Neuronal stem cell (in vitro differentiated cells): ENCODE measurements at places on chromosomes 5 and 9.

DNA sequence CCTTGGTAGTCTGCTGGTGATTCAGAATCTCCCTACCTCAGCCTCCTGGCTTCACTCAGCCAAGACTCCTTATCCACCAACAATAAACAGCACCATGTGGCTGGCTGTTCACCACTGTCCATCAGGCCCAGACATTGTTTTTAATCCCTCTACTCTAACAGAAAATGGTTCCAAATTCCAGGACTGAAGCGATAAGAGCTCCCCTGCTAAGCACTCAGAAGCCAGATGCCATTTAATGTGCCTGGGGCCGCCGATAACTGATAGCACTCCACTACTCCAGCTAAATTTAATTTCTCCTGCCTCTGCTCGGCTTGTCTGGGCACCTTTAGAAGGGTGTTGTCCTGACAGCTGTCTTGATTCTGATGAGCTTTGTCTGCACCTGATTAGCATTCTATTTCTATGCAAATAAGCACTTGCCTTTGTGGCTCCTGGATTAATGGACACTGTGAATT, 47.1 kb downstream of the ZNF622 start:
- DNase-seq: no peak

GRCh38 chr5:180830253-180831138, 27.9 kb upstream of the MGAT1 start:
- no peak for DNase-seq

DNA sequence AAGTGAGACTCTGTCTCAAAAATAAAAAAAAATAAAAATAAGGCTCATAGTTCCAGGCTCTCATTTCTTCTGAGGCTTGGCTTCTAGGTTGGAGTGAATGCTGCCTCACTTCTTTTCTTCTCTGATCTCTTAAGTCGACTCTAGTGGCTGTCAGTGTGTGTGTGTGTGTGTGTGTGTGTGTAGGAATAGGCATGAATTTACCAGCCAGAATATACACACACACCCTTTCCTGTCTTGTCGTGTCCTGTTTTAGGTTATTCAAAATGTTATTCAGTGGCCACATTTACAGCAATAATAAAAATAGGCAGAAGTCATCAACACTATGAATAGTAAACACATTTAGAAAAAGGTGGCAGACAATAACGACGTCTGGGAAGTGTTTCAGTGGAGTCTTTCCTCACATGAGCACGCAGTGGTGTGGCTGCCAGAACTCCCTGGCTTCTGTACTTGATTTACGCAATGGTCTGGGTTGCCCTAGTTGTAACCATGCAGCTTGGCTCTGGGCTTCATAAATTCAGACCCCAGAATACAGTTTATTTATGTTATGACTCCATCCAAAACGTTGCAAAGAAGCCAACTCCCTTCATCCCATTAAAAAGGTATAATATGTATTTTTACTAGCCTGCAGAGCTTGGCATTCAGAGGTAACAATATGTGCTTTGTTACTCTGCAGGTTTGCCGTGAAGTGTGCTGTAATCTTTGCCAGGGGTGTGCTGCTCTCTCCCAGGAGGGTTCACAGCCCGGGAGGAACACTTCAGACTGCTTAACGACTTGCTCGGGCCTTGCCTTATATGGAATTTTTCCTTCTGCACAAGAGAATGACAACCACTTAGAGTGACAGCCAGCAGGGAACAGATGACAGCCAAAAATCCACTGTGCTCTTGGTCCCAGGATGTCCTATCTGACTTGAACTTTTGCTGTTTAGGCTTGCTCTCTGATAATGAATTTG, 34.4 kb upstream of the PALM2AKAP2 start:
- peak; percentile 27 for DNase-seq

- no peak for DNase-seq
These were observed 53.8 kb downstream of the CDC14B start for GRCh38 chr9:96565671-96566497.

- DNase-seq: no peak
These were observed 22.9 kb downstream of the TGFBI start for GRCh38 chr5:136051486-136052220.

- DNase-seq: no peak
These were observed 411.9 kb upstream of the ARRDC3 start for GRCh38 chr5:91794856-91795548.

- no peak for DNase-seq
These were observed 975.4 kb downstream of the NR2F1-AS1 start for GRCh38 chr5:92605591-92605990.
